ENCODE measurements at places on chromosomes 5 and 9. TPM values are rescaled to one million over a fixed set of nuclear protein-coding genes. Genes with fewer than 3 reads are reported as not detected.

Gene UIMC1
- 36.0 TPM for total RNA-seq

Gene NRG2
- 0.24 TPM for total RNA-seq

Gene ARHGEF28
- total RNA-seq: 0.41 TPM

Gene SPINK4
- total RNA-seq: not detected

Gene PLAC8L1
- total RNA-seq: 0.44 TPM

Gene CCDC112
- total RNA-seq: 11.8 TPM

Gene IFNK
- not detected for total RNA-seq

Gene C9orf43
- 0.42 TPM for total RNA-seq

Gene GARIN3
- total RNA-seq: not detected

Gene SOX30
- 0.04 TPM for total RNA-seq

Gene CXXC5
- total RNA-seq: 154 TPM

Gene PLEKHG4B
- total RNA-seq: 34.1 TPM

Gene FOXI1
- total RNA-seq: 0.07 TPM

All from H7 (cell line).